ENCODE measurements at places on chromosomes 2 and 18.

DNA sequence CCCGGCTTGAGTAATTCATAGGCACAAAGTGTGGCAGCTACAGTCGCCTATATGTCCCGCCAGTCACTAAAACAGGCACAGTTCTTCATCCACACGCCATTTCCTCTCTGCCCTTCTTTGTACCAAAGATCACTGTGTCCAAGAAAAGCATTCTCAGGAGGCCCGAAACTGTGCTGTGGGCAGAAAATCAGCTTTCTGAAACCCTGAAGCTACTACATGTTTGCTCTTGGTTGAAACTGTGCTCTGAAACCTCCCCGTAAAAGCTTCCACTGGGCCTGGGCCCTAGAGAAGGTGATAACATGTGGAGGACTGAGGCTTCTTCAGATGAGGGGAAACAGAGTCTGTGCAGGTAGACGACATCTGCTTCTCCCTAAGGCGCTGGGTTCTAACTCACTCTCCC is 75.6 kb upstream of the ID2 start:
- no peak for DNase-seq

DNA sequence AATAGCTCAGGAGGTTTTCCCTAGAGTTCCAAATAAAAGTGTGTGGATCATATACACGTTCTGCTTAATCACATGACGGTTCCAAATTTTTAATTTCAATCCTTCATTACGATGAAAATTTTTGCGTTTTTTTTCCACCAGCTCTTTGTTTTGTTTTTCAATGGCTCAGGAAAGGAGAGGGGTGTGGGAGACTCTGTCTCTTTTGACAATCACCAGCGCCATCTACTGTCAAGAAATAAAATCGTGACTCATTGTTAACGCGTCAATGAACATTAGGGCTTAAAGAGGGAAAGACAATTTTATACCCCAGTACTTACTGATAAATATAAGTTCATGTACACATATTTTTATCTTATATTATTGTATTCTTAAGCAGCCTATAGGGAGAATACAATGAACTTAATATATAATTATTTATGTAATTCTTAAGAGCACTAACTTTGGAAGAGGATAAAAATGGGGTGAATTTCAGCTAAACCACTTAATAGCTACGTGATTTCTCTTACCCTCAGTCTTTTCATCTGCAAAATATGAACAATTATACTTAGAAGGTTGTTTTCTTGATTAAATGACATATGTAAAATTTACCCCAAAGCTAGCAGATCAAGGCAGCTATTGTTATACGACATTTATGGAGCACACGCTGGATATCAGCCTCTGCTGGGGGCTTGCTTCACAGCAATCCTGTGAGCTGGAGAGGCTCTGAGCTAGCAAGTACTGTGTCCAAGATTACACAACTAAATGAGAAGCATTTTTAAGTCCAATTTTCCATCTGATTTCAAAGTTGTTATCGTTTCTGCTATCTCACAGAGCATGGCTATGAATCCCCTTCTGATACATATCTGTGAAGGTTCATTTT is 47.4 kb upstream of the RMDN2 start:
- no peak for DNase-seq

DNA sequence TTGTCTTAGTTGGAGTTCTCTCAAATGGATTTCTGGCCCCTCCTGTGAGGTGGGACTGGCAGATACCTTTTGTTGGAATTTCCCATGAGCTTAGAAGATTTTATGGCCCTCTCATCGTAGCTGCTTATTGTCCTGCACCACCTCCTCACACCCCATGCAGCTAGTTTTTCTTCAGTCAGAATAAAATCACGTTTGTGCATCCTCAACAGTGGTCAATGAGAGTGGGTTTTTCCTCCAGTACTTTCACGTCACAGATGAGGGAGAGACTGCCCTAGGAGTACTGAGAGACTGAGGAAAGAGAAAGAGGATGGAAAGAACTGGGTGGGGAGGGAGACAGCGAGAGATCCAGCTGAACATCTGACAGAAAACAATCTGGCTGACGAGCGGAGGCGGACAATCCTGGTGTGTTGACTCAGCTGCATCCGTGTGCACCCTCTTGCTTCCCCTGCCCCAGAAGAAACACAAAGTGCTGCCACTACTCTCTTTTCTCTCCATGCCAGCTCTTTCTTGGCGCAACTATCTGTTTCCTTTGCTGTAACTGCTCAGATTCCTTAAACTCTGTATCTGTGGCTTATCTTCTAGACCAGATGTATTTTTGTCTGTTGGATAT is 7.4 kb downstream of the RAPGEF4 start:
- DNase-seq = no peak

- DNase-seq = no peak
Measured at GRCh38 chr18:50982086-50982801, 14.4 kb downstream of the ELAC1 start.

- DNase-seq = no peak
Measured at GRCh38 chr2:197993363-197993762, 189.0 kb downstream of the PLCL1 start.

DNA sequence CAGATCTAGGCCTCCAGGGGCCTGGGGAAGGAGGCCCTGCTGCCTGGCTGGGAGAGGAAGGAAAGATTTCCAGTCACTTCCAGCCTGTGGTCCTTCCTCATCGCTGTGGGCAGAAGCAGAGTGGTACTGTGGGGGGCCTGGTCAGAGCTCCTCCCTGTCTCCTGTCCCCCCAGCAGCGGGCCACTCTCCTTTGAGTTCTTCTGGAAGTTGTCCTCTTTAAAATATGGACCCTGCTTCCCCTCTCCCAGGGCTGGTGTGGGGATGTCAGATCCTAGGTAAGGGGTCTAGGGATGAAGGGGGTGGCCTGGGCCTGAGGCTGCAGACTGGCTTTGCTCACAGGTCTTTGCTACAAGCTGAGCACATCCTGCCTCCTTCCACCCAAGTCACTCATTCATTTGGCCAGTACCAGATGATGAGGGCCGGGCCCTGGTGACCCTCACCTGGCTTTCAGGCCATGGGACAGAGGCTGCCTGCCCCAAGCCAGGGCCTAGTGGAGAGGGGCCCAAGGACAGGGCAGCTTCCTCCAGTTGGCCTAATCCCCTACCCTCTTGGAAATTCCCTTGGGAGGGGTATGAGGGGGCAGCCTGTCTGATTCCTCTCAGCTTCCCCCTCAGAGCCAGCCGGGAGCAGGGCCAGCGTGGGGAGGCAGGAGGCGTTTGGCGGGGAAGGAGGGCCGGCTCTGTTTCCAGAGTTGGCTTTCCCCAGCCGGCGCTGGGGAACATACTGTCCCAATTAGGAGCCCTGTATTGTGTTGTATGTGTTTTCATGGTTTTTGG is 231.9 kb downstream of the DYSF start:
- no peak for DNase-seq

GRCh38 chr18:51361130-51361860 is 163.8 kb upstream of the MEX3C start:
- no peak for DNase-seq

DNA sequence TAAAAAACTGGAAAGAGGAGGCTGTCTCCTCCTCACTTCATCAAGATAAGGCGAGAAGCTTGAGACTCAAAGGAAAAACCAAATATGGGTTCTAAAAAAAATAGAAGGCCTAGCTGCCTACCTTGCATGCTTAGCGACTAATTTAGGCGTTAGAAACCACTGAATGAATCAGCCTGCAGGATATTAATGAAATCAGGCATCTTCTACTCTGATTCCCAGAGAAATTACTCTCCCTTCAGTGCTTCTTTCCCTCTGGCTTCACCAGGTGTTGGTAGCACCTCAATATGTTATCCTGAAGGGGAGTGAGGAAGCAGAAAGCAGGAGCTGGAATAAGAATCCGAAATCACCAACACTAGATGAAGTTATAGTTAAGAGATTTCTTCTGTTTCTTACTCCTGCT is 749.8 kb upstream of the NRXN1 start:
- no peak for DNase-seq

DNA sequence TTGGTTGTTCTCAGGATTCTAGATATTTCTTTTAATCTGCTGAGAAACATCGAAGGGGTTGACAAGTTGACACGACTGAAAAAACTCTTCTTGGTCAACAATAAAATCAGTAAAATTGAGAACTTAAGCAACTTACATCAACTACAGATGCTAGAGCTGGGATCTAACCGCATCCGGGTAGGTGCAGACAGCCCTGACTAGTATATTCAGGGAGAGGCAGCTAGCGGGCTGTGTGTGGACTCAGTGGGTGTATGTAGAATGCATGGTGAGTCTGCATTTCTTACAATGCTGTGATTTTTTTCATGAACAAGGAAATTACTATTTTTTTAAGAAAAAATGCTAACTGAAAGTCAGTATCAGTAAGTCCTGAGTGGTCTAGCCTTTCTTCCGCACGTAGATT is 10.1 kb downstream of the PPP1R7 start:
- no peak for DNase-seq

- DNase-seq = no peak
Measured at GRCh38 chr18:69365658-69366057, 35.0 kb upstream of the DOK6 start.

GRCh38 chr2:163834221-163834620 is 98.4 kb upstream of the FIGN start:
- no peak for DNase-seq

- DNase-seq = no peak
Measured at GRCh38 chr2:219218217-219218731, 484 bp downstream of the ABCB6 start.

DNA sequence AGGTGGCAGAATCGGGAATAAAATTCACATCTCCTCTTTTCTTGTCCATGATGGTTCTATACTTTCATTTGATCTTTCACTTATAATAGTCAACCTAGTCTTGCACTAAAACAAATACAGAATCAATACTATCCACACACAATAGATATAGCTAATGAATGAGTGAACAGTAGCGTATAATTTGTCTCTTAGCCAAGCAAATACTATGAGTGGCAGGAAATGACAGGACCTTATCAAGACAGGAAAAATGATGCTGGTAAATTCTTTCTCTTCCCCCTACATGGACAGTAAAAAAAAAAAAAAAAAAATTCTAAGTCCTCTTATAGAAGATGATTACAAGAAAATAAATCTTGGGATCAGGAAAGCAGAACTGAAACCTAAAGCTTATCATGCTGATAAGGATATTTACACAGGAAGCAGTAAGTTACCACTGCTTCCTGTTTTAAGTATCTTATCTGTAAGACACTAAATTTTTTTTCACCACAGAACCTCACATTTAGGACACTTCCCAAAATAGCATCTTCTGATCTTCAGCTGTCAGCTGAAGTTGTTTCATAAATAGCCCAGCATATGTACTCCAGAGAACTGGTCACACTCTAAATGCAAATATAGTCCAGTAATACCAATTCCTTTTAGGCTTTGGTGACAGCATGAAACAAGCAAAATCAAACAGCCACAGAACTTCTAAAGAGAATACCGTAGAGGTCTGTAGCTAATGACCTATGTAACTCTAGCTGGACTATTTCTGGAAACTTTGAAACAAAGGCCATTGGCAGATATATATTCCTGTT is 27.0 kb downstream of the IRS1 start:
- DNase-seq = no peak

GRCh38 chr18:76203552-76203951 is 291.5 kb downstream of the ZNF516 start:
- no peak for DNase-seq

DNA sequence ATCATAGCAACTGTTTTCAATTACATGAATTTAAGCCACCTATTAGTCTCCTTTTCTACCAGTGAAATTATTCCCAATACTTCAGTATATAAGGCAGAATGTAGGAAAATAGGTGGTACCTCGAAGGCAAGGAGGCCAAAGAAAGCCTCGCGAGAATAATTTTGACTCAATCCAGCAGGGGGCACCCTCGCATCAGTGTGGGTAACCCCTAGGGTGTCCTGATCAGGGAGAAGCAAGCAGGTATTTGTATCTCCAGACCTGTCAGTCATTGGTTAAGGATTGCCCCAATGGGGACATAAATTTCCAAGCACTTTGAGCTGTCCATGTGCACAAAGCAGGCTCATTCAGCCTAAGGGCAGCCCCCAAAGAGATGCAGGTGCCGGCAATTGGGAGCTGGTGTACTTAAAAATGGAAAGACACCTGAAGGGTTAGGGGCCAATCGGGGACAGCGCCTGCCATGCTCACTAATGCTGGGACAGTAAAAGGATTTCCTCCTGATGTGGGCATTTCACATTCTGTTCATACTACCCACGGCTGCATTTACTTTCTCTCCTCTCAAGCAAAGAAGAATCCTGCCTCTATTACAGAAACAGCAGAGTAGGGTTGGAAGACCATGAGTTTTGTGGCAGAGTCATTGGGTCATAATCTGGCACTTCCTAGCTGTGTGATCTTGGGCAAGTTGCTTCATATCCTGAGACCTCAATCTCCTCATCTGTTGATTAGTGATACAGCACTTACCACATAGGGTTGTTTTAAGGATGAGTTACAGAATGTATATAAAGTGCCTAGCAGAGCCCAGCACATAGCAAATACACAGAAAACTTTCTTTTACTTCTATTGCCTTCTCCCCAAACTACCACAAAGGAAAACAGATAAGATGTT is 136.1 kb downstream of the ICOS start:
- no peak for DNase-seq

DNA sequence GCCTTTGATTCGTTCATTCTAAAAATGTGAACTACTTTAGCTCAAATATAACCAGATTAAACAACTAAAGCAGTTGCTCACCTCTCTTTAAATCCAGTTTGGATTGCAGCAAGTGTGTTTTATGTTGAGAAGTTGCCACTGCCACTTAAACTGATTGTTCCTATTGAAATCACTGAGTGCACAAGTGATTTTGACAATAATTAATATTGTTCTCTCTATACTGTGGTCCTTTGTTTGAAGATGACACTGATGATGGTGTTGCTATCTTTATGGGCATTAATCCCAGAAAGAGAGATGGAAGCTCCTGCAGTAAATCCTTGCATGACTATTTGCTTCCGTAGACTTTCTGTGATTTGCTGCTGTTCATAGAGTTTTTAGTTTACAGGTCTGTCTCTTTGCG is 251.4 kb upstream of the ZEB2 start:
- no peak for DNase-seq

DNA sequence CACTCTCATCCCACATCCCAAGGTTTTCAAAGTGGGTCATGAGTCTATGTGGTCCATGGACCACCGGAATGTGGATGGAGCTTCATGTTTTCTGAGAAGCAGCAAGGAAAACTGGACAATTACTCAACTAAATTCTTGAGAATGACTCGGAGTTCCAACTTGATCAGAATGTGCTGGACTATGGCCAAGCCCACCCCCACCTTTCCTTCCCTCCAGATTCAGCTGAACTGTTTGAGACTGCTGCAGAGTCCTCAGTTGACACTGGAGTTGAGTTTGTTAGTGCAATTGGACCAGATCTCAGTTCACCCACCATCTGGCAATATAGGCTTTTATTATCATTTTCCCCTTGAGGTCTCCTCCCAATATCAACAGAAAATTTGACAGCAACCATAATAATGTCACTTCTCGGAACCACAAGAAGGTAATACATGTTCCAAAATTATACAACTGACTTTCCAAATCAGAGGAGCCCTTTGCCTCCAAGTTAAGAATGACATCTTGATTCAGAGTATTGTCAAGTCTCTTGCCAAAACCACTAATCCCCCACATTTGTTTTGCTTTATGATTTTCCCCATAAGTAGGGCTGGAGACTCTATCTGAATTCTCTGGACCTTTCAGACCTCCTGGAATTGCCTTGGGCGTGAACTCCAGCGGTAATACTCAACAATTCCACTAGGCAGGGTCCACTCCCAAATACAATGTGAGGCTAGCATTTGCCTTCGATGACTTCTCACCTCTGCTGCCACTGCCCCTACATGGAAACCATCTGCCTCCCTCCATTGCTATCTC is 8.8 kb downstream of the COL4A4 start:
- peak; percentile 78 for DNase-seq

Measured in epithelial cell of proximal tubule (primary cell).